ENCODE measurements at places on chromosomes 7 and 10.
A peak's percentile ranks its signal among the peaks of the same experiment; 100 is the strongest.

- no peak for DNase-seq
Measured at GRCh38 chr10:99337311-99337811, 8.2 kb downstream of the CNNM1 start.

DNA sequence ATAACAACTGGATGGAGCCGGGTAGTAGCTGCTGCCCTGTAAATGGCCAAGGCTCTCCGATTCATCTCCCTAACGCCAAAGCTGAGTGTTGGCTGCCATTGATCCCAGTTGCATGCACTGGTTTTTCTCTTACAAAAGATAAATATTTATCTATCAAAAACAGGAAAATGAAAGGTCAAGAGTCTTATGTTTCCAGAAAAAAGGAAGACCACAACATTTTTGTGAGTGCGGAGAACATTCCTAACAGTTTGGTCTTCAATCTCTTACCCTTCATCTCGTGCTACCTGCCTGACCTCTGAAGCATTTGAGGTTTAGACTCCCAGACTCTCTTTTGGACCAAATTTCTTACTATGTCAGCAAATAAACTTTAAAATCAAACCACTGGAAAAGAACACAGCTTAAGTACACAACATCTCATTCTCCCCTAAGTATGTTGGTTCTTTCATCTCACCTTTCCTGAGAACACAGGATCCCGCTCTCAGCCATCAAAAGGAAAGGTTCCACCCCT, 61.6 kb downstream of the SORBS1 start:
- no peak for DNase-seq

DNA sequence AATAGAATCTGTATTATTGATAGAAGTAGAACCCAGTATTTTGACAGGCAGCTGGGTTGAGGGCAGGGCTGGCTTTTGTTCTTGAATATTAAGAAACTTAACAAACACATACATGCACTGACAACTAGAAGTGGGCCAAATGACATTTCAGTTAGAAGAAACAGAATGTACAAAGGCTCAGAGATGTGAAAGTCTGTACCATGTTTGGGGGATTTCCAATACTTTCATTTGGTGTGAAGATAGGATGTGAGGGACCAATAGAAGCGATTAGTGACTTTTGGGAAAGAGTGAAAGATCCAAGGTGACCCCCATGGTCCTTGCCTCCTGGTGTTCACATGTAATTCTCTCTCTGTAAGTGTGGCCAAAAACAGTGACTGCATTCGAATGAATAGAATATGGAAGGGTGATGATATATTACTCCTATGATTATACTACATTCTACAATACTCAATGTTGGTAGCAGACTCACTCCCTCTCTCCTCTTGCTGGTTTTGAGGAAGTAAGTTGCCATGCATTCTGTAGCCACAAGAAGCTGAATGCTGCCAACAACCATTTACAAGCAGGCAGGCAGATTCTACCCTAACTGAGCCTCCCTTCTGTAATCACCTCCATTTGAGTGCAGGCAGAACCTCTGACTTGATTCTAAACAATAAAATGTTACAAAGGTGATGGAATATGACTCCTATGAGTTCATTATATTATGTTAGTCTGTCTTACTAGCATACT, 151.4 kb downstream of the TMEM168 start:
- DNase-seq, result no peak

GRCh38 chr10:30396293-30396692, 37.7 kb upstream of the MAP3K8 start:
- no peak for DNase-seq

DNA sequence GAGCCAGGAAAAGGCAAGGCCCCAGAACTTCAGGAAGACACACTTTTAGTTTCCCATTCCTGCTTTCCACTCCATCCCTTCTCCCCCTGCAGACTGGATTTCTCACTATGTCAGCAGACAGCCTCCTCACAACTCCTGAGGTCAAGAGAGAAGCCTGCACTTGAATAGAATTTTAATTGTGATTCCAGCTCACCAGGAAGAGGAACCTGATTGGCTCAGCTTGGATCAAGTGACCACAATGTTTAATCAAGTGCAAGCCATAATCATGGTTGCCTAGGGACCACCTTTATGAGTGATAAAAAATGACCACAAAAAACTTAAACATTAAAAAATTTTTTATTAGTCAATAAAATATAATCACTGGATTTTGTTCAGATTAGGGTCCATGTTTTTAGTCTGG, 244.7 kb upstream of the RHOBTB1 start:
- no peak for DNase-seq

DNA sequence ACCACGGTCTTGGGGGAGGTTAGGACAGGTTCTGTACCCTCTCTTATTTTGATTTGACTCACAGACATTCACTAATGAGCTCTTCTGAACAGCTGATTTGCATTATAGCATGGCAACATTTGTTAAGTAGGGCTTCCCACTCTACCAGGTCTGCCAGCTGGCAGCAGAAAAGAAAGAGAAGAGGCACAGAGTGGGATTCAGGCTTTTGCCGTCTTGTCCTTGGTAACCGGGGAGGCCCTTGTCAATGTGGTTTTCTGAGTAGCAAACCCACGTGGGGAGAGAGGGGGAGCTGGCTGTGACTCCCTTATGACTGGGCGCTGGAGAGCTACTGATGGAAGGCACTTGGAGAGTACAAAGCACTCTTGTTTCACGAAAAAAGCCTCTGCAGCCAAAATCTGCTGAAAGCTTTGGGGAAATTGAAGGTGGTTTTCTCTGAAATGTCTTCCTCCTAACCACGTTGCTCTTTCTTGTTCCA, 355.3 kb upstream of the GALNT17 start:
- no peak for DNase-seq

GRCh38 chr10:110168601-110169481, 38.6 kb upstream of the MXI1 start:
- DNase-seq, result no peak

- DNase-seq, result no peak
Measured at GRCh38 chr10:125002047-125002422, 60.1 kb downstream of the ZRANB1 start.

- DNase-seq, result no peak
Measured at GRCh38 chr7:136883046-136883445, 14.6 kb downstream of the CHRM2 start.

DNA sequence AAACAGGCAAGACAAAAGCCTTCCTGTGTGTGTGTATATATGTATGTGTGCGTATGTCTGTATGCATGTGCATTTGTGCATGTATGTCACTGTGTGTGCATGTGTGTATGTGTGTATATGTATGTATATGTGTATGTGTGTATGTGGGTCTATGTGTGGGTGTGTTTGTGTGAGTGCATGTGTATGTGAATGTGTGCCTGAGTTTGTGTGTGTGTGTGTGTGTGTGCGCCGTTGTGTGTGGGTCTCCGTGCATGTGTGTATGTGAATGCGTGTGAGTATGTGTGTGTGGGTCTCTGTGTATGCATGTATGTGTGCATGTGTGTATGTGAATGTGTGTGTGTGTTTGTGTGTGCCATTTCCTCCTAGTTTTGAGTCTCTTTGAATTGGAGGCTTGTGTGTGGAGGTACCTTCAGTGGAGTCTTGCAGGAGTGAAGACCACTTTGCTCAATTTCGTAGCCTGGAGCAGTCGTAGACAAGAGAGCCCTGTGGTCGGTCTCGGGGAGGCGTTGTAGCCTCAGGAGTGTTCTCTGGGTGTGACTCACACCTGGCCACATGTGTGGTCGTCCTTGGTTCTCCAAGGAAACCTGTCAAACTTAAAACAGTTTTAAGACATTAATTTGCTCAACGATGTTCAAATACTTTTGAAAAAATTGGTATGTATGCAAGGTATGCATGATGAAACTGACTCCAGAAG, 28.1 kb downstream of the INPP5A start:
- no peak for DNase-seq

DNA sequence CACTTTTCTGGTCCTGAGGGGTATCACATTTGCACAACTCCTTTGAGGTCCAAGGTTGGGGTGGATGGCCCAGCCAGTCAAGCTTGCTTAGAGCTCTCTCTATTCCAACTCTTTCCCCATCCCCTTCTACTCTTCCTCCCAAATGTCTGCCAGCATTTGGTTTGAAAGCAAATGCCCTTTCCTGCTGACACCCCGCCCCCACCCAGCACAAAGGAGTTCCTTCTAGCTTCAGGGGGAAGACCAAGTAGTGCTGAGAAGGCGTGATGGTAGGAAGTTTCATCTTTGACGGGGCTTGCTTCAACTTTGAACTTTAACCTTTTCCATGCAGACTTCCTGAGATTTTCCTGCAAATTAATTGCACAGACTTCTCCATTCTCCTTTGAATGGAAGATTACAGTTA, 137.5 kb upstream of the TCF7L2 start:
- DNase-seq, result no peak

DNA sequence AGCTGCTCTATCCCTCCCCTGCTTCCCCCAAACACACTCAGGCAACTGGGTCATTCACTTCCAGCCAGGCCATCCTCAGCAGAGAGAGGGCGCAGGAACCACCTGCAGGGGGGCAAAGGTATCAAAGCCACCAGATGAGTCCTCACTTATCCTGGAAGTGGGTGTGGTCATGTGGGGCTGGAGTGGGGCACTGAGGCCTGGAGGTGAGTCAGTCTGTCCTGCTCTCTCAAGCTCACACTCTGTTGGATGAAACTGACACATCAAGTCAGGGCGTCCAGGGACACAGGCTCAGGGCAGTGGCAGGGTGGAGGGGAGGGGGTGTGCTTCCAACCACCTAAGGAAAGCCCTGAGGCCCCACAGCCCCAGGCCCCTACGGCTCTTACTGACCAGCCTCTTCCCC, 8.0 kb upstream of the ELFN1 start:
- no peak for DNase-seq

DNA sequence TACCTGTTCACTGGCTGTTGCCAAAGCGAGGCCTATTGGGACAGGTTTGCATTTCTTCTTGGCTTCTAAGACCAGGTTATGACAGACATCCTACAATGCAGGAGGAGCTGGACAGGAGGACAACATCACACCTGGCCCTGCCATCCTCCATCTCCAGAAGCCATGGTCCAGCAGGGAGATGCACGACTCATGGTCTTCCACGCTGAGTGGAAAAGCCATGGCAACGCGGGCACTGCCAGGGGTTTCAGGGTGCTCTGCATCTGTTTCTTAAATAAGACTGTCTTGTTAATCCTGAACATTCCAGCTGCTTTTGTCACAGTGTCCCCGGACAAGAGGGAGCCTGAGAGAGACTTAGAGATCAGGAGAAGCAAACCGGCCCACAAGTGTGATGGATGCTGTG, 40.3 kb downstream of the CLRN3 start:
- DNase-seq, result no peak

DNA sequence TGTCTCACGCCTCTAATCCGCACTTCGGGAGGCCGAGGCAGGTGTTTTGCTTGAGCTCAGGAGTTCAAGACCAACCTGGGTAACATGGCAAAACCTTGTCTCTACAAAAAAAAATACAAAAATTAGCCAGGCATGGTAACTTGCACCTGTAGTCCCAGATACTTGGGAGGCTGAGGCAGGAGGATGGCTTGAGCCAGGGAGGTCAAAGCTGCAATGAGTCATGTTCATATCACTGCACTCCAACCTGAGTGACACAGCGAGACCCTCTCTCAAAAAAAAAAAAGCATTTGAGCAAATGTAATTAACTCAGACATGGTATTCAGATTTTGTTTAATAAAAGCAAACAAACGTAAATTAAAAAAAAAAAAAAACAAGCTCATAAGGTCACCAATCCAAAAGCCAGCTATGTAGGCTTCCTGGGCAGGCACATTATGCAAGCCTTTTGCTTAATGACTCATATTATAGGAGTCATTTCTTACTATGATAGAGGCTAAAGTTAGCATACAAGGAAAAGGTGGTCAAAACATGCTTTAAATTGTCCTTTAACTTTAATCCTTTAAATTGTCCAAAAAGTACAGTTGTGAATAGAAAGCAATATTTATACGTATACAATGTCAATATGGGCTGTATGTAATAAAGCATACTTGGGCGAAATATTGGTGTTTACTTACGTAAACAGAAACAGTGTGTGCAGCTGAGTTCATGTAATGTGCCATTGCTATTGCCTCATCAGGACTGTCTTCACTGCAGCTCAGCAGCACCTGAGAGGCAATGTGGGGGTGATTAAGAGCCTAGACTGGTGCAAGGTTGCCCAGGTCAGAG, 13.0 kb downstream of the AKR1D1 start:
- DNase-seq, result peak; percentile 4

DNA sequence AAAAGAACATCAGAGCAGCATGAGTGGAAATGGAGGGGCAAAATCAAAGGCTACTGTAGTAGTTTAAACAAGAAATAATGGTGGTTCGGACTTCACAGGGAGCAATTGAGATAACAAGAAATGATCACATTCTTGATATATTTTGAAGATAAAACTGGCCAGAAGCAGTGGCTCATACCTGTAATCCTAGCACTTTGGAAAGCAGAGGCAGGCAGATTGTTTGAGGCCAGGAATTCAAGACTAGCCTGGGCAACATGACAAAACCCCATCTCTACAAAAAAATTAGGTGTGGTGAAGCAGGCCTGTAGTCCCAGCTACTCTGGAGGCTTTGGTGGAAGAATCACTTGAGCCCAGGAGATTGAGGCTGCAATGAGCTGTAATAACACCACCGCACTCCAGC, 22.9 kb downstream of the EEF1AKMT2 start:
- DNase-seq, result no peak

GRCh38 chr7:7829667-7830066, 111.3 kb upstream of the RPA3 start:
- no peak for DNase-seq

- peak; percentile 20 for DNase-seq
Measured at GRCh38 chr7:77697535-77697831, 1.2 kb downstream of the RSBN1L start.
